Cortex of kidney (tissue), 1 donor: ENCODE measurements at places on chromosomes 1 and 21.

DNA sequence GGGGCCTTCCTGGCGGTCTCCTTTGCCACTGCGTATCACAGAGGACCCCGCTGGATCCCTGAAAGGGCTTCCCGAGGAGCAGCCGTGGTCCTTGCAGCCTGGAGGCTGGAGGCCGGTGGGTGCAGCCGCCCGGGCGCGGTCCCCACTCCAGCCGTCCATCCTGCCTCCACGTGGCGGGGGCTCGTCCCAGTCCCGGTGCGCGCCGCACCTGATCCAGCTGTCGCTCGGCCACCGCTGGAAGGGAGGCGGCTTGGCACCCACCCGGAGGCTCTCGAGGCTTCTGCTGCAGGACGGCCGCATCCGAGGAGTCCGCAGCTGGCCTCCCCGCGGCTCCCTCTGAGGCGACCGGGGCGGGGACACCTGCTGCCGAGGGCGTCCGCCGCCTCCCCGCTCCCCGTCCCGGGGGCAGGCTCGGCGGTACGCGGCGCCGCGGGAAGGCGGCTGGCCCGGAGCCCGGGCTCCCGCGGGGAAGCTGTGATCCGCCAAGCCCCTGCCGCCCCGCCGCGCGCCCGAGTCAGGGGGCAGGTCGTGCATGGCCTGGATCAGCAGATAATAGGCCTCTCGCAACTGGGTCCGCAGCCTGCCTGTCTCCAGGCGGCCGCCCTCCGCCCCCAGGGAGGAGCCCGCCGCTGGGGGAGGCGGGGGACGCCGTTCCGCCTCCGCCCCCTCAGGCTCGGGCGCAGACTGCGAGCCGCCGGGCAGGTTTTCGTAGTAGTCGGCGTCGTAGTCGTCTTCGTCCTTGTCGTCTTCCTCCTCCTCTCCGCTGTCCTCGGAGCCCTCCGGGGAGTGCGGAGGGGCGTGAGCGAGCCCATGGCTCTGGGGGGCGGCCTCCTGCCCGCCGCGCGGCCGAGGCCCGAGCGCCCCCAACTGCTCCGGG is at the start of gene SYDE2:
SYDE2 (minus strand) TSS at position 554 of the 877 bp plus-strand sequence; CDS start at position 534, 20 bp downstream.
- DNase-seq = no peak

- no peak for DNase-seq
Observed at GRCh38 chr1:51760872-51761271, 117.7 kb downstream of the NRDC start.

GRCh38 chr1:167587342-167587741 is 33.8 kb upstream of the CREG1 start:
- no peak for DNase-seq

DNA sequence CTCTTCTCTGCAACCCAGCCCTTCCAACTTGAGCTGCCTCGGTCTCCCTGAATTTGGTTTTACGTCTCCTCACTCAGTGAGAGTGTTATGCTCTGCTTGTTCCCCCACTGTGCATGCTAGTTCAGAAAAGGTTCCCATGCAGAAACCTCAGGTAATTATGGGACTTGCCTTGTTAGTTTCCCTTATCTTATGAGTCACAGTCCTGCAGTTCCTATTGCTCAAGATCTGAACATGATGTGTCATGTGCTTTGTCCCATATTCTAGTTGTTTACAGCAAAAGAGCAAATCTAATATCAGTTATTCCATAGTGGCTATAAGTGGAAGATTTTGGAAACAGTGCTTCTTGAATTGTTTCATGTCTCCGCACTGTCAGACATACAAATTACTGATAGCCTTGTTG is 74.4 kb downstream of the DUSP10 start:
- DNase-seq = no peak

DNA sequence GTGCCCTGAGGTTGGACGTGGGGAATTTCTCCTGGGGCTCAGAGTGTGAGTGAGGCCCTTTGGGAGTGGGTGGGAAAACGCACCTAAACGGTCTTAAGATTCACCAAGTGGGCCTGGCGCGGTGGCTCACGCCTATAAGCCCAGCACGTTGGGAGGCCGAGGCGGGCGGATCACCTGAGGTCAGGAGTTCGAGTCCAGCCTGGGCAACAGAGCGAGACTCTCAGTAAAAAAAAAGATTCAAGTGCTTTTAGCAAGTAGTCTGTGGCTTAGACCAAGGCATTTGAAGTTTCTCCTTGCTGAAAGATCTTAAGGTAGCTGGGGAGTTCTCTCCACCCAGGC is 1.4 kb downstream of the RPS8 start:
- DNase-seq = no peak

DNA sequence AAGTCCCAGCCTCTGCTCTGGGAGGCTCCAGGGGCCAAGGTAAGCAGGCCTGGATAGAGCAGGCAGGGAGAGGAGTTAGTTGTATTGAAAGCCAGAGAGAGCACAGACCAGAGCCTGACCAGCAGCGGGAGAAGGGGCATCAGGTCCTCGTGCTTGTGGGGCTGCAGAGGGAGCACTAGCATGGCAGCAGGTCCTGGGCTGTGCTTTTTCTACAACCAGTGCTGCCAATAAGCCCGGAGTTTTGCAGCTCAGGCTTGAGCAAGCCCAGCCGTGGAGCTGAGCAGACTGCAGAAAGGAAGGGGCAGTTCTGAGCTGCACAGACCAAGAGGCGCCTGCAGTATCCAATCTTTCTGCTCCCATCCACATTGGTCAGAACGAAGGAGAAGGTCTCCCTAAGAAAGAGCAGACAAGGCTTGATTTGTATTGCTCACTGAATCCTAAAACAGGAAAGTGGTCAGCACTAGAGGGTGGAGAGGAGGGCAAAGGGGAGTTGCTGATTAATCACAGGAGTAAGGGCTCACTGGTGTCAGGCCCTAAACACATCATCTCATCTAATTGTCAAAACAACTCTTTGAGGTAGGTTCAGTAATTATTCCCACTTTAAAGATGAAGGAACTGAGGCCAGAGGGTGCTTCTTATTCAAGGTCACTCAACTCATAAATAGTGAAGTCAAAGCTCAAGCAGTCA is 2.7 kb downstream of the DENND2D start:
- no peak for DNase-seq

- no peak for DNase-seq
Observed at GRCh38 chr1:59096501-59096900, 200.4 kb upstream of the FGGY start.

DNA sequence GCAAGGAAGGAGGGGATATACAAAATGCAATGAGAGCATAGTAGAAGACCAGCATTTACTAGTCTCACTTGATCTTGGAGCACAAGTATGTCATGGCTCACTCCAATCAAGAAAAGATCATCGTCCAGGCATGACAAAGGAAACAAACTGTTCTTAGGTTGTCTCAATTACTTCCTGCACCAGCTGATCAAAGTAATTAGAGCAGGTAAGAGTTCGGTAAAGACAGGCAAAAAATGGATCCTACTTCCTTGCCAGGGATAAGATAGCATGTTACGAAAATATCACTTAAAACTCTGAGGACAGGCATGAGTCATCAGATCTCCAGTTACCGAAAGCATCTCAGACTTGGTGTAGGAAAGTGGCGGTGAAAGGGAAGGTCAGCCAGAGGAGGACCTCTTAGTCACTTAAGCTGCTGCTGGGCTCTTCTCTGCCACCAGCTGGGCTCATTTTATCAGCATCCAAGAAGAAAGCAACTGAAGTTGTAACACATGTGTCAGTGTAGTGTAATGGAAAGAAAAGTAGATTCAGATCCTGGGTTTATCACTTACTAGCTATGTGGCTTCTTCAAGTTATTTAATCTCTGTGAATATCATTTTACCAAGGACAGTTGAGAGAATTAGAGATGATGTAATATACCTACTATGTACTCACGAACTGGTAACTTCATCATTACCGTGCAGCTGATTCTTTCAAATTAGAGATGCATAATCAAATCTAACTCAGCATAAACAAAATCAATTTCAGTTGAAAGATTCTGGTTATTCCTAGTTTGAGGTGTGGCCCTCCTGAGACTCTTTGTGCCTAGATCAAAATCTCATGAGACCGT is 46.8 kb downstream of the XCL1 start:
- no peak for DNase-seq

DNA sequence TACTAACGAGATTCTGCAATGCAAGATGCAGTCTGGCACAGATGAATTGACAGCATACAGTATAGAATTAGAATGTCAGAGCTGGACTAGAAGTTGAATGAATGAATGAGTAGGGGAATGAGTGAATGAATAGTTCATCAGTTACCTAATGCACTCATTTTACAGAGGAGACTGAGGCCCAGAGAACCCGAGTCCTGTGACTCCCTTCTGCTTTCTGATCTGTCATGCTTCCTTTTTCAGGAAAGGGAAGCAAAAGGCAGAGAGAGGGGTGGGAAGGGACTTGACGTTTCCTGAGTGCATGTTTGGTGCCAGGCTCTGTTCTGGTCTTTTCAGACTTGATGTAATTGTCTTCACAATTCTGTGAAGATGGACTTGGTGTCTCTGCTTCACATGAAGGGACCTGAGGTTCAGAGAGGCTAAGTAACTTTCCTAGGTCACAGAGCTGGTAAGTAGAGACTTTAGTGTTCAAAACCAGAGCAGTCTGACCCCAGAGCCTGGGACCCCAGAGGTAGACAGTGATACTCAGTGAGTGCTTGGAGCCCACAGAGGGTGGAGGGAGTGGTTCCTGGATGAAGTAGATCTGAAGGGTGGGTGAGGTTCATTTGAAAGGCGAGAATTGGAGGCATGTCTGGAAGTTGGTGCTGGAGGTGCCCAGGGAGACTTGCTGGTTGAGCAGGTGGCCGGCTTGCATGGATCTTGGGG is 8.0 kb upstream of the MEX3A start:
- no peak for DNase-seq

DNA sequence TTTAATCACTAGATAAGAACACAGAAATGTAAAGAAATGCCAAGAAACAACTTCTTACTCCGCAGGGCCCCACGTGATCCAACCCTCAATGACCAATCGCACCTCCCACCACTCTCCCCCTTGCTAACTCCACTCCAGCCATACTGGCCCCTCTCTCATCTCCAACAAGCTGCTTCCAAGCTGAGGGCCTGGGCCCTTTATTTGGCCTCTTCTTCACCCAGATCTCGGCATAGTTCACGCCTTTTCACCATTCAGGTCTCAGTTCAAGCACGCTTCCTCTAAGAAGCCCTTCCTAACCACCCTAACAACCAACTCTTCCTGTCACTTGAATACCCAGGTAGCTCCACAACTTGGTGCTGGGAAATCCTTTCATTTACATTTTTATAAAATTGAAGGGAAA is 110.7 kb downstream of the TGFBR3 start:
- DNase-seq = no peak

DNA sequence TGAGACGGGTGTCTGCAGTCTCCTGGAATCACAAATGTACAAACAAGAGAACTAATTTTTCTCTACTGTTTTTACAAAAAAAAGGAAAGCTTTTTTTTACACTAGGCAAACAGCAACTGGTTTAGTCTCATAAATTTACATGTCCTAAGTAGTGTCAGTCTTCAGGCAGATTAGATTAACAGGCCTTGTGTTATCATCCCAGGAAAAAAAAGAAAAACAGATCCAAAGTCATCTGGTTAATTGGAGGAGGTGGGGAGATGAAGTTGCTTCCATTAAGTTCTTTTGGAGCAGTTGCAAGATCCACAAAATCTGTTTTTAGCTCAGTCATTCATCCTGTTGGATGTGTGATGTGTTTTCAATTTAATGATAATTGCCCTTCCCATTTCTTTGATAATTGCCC is 363.5 kb upstream of the ADGRL2 start:
- no peak for DNase-seq

GRCh38 chr1:115082949-115083348 is 6.4 kb downstream of the TSPAN2 start:
- no peak for DNase-seq

DNA sequence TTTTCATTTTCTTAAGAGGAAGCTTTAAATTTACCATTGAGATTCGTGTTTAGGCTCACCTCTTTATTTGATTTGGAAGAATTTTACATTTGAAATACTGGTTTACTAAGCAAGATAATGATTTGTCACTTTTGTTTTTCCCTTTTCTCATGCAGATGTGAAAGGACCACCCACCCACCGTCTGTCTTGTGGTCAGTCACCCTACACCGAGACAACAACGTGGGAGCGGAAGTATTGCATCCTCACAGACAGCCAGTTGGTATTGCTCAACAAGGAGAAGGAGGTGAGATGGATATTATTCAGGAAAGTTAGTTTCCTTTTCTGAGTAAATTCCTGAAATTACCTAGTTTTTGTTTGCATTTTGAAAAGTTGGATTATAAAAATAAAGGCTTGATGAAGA is 189.5 kb downstream of the RASAL2 start:
- DNase-seq = no peak

GRCh38 chr1:116686175-116686574 is 18.6 kb upstream of the IGSF3 start:
- DNase-seq = no peak

GRCh38 chr1:97412166-97412565 is 508.7 kb downstream of the DPYD start:
- DNase-seq = no peak

- DNase-seq = no peak
Observed at GRCh38 chr1:27394282-27394658, 1.8 kb downstream of the GPR3 start.

DNA sequence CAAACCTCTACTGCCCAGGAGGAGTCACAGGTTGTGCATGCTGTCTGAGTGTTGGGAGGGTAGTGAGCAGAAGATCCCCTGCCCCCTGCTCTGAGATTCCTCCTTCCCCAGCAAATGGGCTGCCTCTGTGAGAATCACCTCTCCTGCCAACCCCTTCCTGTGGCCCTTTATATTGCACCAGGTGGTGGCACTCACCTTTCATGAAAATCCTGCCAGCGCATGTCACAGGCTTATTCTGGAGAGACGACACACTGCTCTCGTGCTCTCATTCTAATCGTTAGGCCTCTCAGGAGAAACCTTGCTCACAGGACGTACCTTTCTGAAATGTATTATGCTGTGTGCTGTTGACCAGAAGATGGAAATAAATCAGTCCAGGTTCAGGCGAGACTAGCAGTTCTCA is 113.7 kb downstream of the RGL1 start:
- no peak for DNase-seq

DNA sequence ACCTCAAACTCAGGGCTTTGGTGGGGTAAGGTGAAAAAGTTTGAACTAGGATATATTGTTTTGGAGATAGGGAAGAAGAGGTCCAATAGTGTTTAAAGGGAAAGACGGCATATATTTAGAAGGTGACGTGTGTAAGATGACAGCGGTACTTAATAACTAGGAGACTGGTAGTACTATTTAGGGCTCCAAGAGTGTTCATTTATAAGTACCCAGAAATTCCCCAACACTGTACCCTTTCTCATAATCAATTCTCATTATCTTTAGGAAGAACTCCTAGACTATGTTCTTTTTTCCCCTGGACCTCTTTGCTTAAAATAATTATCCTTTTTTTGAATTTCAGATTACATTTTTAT is 1.5 kb downstream of the LYPLAL1 start:
- no peak for DNase-seq

- no peak for DNase-seq
Observed at GRCh38 chr1:209885403-209886218, 52.4 kb upstream of the SYT14 start.

DNA sequence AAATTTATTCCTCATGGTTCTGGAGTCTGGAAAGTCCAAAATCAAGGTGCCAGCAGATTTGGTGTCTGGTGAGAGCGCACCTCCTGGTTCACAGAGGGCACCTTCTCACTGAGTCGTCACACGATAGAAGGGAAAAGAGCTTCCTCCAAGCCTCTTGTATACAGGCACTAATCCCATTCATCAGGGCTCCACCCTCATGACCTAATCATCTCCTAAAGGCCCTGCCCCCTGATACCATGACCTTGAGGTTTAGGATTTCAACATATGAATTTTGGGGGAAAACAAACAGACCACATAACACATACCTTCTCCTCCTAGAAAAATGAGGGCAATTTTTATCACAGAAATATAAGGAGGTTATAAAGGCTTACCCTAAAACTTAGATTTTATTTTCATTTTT is 88.0 kb upstream of the NFIA start:
- no peak for DNase-seq

GRCh38 chr1:71106658-71107322 is 26.0 kb upstream of the ZRANB2 start:
- DNase-seq = no peak
